ENCODE measurements at places on chromosomes 2 and 18. TPM values are rescaled to one million over a fixed set of nuclear protein-coding genes. Genes with fewer than 3 reads are reported as not detected.

Gene GRB14
- not detected for total RNA-seq

Gene PRSS56
- not detected for total RNA-seq

- no peak for DNase-seq
- H3K36me3 ChIP-seq, result no peaks in the 10 kb centered on the region
- no peak overlapping the region for H3K4me3 ChIP-seq
- no peaks in the 10 kb centered on the region for H3K27me3 ChIP-seq
- H3K27ac ChIP-seq, result no peak overlapping the region
These were observed 684.3 kb downstream of the KCNJ3 start for GRCh38 chr2:155382776-155383175.

DNA sequence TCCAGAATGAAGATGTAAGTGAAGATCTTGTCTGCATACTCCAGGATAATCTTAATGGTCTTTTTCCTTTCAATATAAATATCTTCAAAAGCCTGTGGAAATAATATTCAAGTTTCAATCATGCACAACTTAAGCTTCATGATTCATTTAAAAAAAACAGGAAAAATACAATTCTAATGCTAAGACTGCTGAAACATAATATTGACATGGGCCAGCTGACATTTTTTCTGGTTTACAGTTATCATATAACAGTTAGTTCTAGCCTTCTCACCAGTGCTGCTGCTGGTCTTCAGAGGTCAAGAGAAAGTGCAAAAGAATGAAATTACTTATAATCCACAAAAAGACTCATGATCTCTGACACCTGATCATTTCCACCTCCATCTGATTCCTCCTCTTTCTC is 110.4 kb upstream of the SCN1A start:
- no peaks in the 10 kb centered on the region for H3K27me3 ChIP-seq
- H3K27ac ChIP-seq, result peak overlapping the region; percentile 91
- no peak overlapping the region for H3K4me3 ChIP-seq
- no peak for DNase-seq
- H3K4me1 ChIP-seq, result peaks cover 60% of the 10 kb centered on the region
- H3K36me3 ChIP-seq, result peaks cover 7% of the 10 kb centered on the region

- H3K36me3 ChIP-seq, result no peaks in the 10 kb centered on the region
- H3K27ac ChIP-seq, result no peak overlapping the region
- no peak overlapping the region for H3K4me3 ChIP-seq
- H3K27me3 ChIP-seq, result no peaks in the 10 kb centered on the region
These were observed 142.6 kb upstream of the ITGA4 start for GRCh38 chr2:181314551-181314950.

DNA sequence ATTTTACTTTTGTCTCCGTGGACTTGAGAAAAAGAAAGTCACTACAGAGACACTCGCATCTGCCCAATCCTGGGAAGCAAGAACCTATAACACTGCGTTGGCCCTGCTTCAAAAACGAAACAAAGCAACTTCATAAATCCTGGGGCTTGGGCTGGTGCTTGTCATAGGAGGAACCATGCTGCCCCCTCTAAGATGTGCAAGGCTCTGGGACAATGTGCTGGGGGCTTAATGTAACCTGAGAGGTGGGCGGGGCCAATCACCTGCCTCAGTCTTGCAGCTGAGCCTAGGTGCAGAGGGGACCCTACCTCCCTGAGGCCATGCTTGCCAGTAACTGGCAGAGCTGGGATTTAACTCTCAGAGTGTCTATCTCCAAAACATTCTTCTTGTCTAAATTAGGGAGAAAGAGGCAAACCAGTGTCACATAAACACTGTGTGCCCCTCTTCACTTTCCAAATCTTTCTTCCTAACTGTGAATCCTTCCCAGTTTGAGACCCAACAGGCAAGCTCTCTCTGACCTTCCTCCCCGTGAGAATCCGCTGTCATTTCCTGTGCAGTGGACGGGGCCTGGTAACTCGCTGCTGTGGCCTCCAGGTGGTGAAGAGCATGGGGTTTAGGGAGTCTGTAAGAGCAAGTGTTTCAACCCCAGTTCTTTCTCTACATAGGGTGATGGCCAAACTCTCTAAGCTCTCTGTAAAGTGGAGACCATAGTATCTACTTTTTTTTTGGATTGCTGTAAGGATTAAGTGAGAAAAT is 115.1 kb downstream of the ACKR3 start:
- H3K27me3 ChIP-seq, result no peaks in the 10 kb centered on the region
- H3K4me1 ChIP-seq, result peaks cover 36% of the 10 kb centered on the region
- no peak for DNase-seq
- no peak overlapping the region for H3K27ac ChIP-seq

DNA sequence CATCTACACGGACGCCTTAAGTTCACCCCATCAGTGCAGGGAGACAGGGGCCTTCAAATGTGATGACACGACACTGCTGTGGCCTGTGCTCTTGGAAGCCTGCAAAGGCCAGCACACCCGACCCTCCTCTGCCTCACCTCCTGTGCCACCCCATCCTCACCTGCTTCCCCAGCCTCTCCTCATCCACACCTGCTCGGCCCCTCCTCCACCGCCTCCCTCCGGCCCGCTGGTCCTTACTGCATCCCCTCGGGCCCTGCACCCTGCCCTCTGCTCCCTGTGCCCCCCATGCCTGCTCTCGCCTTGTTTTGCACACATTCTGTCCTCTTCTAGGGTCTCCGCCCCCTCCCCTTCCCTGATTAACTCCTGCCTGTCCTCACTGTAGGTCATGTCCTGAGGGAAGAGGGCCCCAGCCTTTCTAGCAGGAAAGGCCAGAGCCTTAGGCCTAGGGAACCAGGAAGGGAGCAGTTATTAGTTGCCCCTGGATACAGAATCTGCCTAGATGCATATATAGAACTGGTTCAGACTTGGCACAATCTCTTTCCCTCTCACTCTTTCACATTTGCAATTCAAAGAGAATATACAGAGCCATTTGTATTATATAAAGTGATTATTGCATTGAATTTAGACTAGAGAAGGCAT is 39.4 kb downstream of the TRAPPC12 start:
- H3K27me3 ChIP-seq, result no peaks in the 10 kb centered on the region
- no peaks in the 10 kb centered on the region for H3K4me1 ChIP-seq
- DNase-seq, result no peak
- no peak overlapping the region for H3K4me3 ChIP-seq
- peaks cover 30% of the 10 kb centered on the region for H3K36me3 ChIP-seq

DNA sequence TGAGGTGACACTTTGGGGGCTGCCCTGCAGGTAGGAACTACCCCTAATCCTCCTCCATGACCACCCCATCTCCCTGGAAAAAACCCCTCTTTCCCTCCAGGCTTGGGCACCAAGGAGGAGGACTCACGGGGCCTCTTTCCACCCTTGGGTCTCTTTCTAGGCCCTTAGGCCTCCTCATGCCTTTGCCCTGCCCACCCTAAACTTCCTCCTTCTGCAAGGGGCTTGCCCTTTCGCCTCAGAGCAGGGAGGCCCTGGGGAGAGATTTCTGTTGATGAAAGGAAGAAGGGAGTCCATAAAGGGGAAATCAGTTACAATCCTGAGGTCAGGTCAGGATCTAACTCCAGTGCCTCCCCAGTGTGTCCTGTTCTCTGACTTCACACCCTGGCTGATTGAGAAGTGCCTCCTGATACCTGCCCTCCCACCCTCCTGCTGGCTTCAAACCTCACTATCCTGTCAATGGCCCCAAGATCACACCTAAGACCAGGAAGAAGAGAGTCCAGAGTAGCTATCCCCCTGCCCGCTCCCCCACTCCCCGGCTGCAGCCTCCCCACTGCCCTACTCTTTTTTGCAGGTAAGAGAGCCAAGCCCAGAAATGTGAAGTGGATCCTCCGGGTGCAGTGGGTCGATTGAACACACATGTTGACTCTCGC is 16.7 kb upstream of the TNS1 start:
- no peak overlapping the region for H3K27ac ChIP-seq
- H3K27me3 ChIP-seq, result no peaks in the 10 kb centered on the region
- no peak overlapping the region for H3K4me3 ChIP-seq
- DNase-seq, result no peak

DNA sequence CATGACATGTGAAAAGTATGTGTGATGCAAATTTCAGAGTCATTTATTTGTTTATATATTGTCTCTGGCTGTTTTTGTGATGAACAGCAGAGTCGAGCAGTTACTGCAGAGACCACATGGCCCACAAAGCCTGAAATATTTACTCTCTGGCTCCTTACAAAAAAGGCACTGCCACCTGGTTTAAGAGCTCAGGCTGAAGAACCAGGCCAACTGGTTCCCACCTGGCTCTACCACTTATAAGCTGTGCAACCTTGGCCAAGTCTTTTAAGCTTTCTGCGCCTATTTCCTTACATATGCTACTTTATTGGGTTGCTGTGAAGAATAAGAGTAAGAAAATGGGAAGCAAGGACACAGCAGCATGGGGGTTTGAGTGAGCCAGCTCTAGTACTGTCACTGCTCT is 207.6 kb downstream of the L3MBTL4 start:
- DNase-seq, result no peak
- no peak overlapping the region for H3K27ac ChIP-seq
- no peak overlapping the region for H3K4me3 ChIP-seq
- H3K4me1 ChIP-seq, result peaks cover 22% of the 10 kb centered on the region

DNA sequence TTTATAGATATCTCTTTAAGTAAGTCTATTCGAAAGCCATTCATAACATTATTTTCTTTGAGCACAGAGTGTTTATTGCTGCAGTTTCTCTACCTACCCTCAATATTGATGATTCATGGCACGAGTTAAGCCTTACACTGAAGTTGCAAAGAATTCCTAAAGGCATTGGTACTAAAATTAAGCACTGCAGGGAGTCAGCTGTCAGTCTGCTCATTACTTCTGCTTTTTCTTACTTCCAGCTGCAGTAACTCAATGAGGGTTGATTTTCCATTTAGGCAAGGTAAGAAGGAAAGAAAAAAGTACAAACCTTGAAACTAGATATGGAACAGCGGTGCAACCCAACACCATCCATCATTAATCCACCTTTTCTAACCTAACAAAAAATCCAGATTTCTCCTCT is 65.2 kb downstream of the RNF152 start:
- H3K27me3 ChIP-seq, result no peaks in the 10 kb centered on the region
- H3K4me3 ChIP-seq, result no peak overlapping the region
- peaks cover 25% of the 10 kb centered on the region for H3K4me1 ChIP-seq
- no peak overlapping the region for H3K27ac ChIP-seq
- DNase-seq, result no peak

- peak overlapping the region; percentile 96 for H3K27ac ChIP-seq
- no peak for DNase-seq
- H3K36me3 ChIP-seq, result no peaks in the 10 kb centered on the region
- peak overlapping the region; percentile 66 for H3K4me3 ChIP-seq
These were observed 543 bp downstream of the HADHB start for GRCh38 chr2:26245231-26245732.

- no peak overlapping the region for H3K27ac ChIP-seq
- H3K4me3 ChIP-seq, result no peak overlapping the region
- H3K4me1 ChIP-seq, result peaks cover 9% of the 10 kb centered on the region
These were observed 260.9 kb downstream of the PHLPP1 start for GRCh38 chr18:62976227-62976626.

DNA sequence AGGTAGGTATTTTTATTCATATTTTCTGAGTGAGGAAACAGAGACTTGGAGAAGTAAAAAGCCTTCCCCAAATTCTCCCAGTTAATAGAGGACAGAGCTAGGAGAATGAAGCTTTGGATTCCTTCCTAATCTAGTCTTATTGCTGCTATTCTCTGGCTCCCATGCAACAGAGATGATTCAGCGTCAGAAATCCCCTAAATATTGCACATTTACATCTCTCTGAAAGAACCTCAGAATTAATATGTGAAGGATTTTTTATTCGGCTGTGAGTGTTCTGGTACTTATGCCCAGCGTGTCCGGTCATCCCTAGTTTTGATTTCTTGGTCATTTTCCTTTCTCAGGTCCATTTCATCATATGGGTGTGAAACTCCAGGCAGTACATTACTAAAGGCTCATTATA is 91.2 kb upstream of the SESTD1 start:
- no peaks in the 10 kb centered on the region for H3K36me3 ChIP-seq
- no peaks in the 10 kb centered on the region for H3K27me3 ChIP-seq
- no peak overlapping the region for H3K4me3 ChIP-seq
- no peak for DNase-seq
- H3K27ac ChIP-seq, result no peak overlapping the region

DNA sequence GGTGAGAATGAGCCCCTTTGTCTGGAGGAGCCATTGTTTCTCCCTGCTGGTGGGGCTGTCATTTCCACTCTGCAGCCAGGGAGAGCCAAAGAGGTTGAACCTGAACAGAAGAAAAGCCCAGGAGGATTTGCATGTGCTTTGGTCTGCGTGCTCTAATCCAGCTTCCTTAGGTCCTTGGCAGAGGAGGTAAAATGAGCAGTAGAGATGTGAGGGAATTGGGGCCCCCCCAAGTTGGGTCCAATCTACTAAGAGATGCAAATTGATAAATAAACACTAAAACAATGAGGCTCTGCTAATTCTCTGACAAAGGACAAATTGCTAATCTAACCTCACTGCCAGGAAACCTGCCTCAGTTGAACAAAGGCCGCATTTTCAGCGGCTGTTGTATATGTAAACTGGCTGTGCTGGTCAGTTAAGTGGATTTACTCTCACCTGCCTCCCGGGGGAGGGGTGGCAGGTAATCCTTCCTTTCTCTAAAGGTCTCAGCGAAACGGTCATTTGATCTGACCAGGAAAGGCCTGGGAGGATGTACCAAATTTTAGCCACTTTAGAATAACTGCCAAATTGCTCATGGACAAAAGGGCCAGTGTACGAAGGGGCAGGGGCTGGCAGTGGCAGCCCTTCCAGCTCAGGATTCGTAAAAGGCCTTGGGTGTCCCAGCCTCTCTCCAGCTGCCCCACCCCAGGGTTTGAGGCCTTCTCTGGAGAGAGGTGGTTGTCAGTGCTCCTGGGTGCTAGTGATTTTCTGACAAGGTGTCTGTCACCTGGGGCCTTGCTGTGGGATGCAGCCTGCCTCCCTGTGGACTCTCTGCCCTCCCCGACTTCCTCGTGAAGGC is 193.6 kb downstream of the MIB1 start:
- no peak overlapping the region for H3K27ac ChIP-seq
- H3K4me3 ChIP-seq, result no peak overlapping the region
- no peak for DNase-seq
- H3K36me3 ChIP-seq, result no peaks in the 10 kb centered on the region
- H3K27me3 ChIP-seq, result 0 out of 2 replicates have a peak, but pooled peaks cover 6% of the 10 kb centered on the region
- no peaks in the 10 kb centered on the region for H3K4me1 ChIP-seq

GRCh38 chr2:133606616-133607015 is 38.4 kb upstream of the NCKAP5 start:
- H3K4me1 ChIP-seq, result no peaks in the 10 kb centered on the region
- H3K4me3 ChIP-seq, result no peak overlapping the region
- DNase-seq, result no peak
- H3K36me3 ChIP-seq, result no peaks in the 10 kb centered on the region
- H3K27ac ChIP-seq, result no peak overlapping the region
